T-cell (primary cell): ENCODE measurements at places on chromosomes 3 and 15.

- no peak for DNase-seq
Measured at GRCh38 chr15:31276596-31277298, 49.9 kb upstream of the KLF13 start.

DNA sequence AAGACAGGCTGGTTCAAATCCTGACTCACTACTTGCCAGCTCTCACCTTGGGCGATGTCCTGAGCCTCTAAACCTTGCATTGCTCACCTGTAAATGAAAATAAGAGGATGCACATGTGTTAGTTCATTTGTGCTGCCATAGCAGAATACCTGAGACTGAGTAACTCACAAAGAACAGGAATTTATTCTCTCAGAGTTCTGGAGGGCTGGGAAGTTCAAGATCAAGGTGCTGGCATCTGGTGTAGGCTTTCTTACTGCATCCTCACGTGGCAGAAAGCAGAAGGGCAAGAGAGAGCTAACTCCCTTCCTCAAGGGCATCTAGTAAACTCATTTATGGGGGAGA, 222.7 kb downstream of the MTHFS start:
- DNase-seq: no peak

GRCh38 chr3:149160754-149161300, 31.4 kb downstream of the HPS3 start:
- DNase-seq: no peak

- DNase-seq: no peak
Measured at GRCh38 chr15:59268852-59269407, 62.3 kb downstream of the LDHAL6B start.

GRCh38 chr3:3907023-3907422, 107.8 kb downstream of the LRRN1 start:
- DNase-seq: no peak

DNA sequence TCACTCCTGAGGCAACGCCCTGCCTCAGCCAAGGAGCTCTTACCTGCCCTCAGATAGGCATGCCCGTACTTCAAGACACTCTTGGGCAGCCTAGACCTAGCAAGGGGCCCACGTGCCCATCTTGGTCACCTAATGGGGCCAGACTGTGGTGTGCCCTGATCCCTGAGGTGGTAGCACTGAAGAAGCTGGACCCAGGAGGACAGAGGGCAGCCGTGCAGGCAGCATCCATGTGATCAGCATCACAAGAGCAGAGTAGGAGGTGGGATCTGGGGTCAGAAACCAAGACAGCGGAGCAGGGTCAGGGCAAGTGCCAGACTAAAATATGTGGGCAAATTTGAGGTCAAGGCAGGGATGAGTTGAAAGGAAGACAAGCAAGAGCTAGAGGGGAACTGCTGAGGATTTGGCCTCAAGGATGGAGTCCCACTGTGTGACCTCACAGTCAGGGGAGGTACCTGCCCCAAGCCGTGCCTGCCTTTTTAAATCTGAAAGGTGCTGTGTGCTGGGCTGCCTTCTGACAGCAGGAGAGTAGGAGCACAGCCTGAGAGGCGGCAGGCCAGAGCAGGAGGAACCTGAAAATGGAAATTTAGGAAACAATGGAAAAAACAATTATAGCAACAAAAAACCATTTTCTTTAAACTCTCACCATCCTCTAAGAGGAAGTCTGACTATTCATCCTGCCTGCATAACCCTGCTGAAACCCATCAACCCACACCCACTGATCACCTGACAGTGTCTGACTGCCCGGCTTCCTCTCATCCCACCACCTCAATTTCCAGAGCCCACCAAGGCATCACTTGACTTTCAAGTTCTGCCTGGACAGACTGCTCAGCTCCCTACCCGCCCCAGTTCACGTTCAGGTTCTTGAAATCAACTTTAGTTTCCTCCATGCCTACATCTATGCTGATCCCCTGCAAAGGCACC, 7.3 kb downstream of the ZBTB38 start:
- DNase-seq: no peak

- DNase-seq: no peak
Measured at GRCh38 chr3:183298701-183299153, 45.7 kb downstream of the B3GNT5 start.

DNA sequence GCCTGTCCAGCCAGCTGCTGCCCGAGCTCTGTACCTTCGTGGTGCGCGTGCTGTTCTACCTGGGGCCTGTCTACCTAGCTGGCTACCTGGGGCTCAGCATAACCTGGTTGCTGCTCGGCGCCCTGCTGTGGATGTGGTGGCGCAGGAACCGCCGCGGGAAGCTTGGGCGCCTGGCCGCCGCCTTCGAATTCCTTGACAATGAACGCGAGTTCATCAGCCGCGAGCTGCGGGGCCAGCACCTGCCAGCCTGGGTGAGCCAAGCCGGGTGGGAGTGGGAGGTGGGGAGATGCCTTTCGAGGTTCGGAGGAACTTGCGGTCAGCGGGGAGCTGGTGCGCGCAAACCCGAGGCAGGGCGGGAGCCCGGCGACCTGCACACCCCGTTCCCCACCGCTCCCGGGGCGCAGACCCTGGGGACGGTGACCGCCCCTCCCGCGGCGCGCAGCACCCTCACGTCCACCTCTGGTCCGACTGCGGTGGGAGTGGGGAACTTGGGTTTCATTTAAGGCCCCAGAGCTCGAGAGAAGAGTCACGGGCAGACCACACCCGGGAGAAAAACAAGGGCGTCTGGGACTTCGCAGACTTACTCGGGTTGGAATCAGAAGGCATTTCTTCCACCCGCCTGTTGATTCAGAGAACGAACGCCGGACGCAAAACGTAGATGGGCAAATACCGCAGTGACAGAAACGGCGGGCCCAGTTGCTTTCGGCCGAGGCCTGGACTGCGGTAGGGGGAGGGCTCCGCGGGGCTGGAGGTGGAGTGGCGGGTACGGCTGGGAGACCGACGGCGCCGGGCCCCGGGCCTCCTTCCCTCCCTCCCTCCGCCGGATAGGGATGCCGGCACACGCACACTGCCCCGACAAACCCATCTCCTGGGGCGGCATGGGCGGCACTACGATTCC, 708 bp downstream of the ESYT3 start:
- DNase-seq: no peak

DNA sequence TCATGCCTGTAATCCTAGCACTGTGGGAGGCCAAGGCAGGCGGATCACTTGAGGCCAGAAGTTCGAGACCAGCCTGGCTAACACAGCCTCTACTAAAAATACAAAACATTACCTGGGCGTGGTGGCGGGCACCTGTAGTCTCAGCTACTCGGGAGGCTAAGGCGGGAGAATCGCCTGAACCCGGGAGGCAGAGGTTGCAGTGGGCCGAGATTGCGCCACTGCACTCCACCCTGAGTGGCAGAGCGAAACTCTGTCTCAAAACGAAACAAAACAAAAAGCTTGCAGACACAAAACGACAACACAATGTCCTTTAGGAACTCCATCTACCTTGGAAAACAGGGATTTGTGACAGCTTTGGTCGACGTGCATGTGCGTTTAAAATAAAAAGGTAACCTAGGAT, 716 bp upstream of the KLHL24 start:
- no peak for DNase-seq

GRCh38 chr3:102106416-102107097, 257.2 kb downstream of the NFKBIZ start:
- DNase-seq: no peak

- no peak for DNase-seq
Measured at GRCh38 chr15:33636958-33637357, 326.2 kb downstream of the RYR3 start.
